Hematopoietic multipotent progenitor cell treated with erythropoietin and hydrocortisone succinate and interleukin-3 and kit ligand, for 17 days (in vitro differentiated cells): ENCODE measurements at places on chromosomes 12 and 14.

DNA sequence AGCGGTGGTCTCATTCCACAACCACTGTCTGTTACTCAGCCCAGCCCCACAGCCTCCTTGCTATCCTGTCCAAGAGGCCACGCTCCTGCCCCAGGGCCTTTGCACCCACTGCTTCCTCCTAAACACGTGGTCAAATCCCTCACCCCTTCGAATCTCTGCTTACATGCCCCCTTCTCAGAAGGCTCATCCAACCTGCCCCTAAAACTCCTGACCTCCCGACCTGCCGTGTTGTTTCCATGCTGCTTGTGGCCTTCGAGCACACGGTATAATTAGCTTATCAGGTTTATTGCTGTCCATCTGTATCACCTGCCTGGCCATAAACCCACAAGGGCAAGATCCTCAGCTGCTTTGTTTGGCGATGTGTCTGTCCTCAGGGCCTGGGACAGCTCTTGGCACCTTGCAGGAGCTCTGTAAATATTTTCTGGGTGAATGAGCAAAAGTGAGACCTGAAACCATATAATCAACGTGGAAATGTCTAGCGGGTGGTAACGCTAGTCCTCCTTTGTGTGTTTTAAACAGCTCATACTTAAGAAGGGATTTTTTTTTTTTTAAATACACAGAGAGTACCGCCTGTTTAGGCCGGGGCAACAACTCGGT lies 36.0 kb downstream of the SCARB1 start:
- DNase-seq, result no peak

- DNase-seq, result no peak
Measured at GRCh38 chr14:99758121-99758821, 34.9 kb upstream of the EML1 start.

- no peak for DNase-seq
Measured at GRCh38 chr12:73731658-73732057, 806.0 kb upstream of the ATXN7L3B start.

GRCh38 chr14:50666772-50667683 lies 1.1 kb downstream of the SAV1 start:
- peak; percentile 67 for DNase-seq

- no peak for DNase-seq
Measured at GRCh38 chr12:6946033-6946919, 2.5 kb downstream of the C12orf57 start.

- DNase-seq, result no peak
Measured at GRCh38 chr14:56648508-56649301, 69.1 kb downstream of the TMEM260 start.

DNA sequence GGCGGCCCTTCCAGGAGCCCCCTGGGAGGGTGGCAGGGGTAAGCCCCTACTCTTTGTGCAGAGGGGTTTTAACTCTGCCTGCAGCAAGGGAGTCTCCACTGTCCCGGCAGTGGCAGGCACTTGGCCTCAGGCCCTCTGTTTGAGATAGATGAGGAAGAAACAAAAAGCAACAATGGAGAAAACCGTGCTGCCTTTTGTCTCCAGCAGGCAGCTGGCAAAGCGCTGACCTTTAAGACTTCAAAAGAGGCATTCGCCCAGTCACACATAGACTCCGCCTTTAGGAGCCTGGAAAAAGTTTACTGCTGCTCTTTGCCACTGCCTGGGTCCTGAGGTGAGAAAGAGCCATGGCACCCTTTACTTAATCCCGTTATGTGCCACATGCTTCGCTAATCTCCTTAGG lies 158.2 kb upstream of the NTF3 start:
- no peak for DNase-seq

- DNase-seq, result no peak
Measured at GRCh38 chr12:52984136-52984535, 22.1 kb upstream of the EIF4B start.

DNA sequence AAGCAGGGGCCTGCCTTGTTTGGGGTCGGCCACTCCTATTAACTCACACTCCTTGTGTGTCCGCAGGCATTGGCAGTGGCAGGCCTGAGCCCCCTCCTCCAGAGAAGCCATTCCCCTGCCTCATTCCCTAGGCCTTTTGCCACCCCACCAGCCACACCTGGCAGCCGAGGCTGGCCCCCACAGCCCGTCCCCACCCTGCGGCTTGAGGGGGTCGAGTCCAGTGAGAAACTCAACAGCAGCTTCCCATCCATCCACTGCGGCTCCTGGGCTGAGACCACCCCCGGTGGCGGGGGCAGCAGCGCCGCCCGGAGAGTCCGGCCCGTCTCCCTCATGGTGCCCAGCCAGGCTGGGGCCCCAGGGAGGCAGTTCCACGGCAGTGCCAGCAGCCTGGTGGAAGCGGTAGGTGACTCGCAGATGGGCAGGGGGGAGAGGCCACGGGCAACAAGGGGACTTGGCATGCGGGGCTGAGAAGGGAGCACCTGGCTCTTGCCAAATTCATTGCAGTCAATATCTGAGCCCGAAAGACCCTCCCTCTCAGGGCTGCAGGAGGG lies 106.3 kb upstream of the FKBP4 start:
- DNase-seq, result no peak

DNA sequence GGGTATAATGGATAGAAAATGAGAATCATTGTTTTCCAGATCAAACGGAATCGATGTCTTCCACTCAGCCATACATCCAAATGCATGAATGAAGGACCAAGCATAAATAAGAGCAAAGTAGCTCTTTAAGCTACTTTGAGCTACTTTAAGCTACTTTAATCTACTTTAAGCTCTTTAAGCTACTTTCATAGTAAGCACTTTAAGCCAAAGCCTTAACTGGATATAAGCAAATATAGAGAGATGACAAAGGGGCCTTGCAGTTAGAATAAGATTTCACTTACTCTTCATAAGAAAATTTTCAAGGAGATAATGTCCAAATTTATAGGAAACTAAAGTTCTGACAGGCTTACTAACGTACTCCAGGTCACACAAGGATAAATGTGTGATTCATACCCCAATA lies 355.6 kb upstream of the KITLG start:
- DNase-seq, result no peak

DNA sequence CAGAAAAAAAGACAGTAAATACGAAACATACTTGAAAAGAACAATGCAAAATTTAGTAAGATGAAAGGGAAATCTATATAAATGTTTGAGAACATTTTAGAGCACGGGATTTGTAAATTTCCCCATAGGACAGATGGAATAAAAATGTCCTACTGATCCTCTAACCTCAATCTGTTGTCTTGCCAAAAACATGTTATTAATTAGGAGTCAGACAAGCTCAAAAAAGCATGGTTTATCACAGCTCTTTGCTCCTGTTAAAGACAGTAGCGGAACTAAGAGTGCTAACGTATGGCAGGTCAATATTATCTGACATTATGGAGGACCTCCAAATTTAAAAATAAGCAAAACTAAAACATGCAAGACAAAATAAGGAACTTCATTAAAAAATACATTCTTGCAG lies 12.9 kb downstream of the GMFB start:
- DNase-seq, result no peak

- DNase-seq, result peak; percentile 12
Measured at GRCh38 chr12:22018860-22019259, 27.2 kb upstream of the CMAS start.

DNA sequence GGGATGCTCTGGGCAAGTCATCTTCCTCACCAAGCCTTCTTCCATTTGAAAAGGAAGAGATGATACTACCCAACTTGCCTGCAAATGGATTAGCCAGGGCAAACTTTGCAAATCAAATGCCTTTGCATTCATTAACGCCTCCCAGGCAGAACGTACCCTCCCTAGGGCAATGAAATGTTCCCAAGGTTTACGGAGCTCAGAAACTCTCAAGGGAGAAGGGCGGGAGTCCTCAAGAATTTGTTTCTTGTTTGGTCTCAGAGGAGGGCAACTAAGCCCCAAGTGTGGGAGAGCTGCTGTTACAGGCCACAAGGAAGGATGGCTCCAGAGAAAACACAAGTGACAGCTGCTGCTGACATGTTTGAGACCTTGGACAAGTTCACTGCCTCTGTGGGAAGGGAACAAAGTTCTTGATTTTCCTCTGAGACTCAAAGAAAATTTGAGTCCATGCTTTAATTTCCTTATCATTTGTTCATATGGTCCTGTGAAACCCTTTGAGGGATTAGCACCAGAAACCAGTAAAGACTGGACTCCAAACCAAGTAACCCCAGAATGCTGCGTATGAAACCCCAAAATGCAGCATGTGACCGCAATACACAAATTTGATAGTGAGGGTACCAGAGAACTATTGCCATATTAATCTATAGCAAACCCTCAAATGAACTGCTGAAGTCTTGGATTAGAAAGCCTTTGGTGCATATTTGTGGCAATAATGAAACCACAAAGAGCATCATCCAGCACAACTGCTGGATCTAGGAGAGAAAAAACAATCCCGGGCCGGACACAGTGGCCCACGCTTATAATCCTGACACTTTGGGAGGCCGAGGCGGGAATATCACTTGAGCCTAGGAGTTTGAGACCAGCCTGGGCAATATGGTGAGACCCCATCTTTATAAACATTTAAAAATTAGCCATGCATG lies 22.9 kb downstream of the SPTB start:
- DNase-seq, result no peak

- no peak for DNase-seq
Measured at GRCh38 chr14:50121486-50121885, 5.1 kb upstream of the VCPKMT start.

GRCh38 chr12:66667906-66668305 lies 11.0 kb downstream of the GRIP1 start:
- DNase-seq, result no peak

GRCh38 chr12:23277831-23278230 lies 652.9 kb downstream of the ETNK1 start:
- DNase-seq, result no peak

DNA sequence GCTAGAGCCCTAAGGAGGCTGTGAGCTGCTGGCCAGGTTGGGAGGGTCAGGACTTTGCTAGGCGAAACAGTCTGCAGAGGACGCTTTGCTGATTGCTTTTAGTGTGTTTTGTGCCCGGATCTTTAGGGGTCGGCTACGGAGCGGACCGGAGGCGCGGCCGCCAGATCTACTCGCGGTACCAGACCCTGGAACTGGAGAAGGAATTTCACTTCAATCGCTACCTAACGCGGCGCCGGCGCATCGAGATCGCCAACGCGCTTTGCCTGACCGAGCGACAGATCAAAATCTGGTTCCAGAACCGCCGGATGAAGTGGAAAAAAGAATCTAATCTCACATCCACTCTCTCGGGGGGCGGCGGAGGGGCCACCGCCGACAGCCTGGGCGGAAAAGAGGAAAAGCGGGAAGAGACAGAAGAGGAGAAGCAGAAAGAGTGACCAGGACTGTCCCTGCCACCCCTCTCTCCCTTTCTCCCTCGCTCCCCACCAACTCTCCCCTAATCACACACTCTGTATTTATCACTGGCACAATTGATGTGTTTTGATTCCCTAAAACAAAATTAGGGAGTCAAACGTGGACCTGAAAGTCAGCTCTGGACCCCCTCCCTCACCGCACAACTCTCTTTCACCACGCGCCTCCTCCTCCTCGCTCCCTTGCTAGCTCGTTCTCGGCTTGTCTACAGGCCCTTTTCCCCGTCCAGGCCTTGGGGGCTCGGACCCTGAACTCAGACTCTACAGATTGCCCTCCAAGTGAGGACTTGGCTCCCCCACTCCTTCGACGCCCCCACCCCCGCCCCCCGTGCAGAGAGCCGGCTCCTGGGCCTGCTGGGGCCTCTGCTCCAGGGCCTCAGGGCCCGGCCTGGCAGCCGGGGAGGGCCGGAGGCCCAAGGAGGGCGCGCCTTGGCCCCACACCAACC lies 1.5 kb downstream of the HOXC6 start:
- DNase-seq, result no peak

GRCh38 chr14:44613061-44613712 lies 106.1 kb upstream of the FSCB start:
- no peak for DNase-seq

DNA sequence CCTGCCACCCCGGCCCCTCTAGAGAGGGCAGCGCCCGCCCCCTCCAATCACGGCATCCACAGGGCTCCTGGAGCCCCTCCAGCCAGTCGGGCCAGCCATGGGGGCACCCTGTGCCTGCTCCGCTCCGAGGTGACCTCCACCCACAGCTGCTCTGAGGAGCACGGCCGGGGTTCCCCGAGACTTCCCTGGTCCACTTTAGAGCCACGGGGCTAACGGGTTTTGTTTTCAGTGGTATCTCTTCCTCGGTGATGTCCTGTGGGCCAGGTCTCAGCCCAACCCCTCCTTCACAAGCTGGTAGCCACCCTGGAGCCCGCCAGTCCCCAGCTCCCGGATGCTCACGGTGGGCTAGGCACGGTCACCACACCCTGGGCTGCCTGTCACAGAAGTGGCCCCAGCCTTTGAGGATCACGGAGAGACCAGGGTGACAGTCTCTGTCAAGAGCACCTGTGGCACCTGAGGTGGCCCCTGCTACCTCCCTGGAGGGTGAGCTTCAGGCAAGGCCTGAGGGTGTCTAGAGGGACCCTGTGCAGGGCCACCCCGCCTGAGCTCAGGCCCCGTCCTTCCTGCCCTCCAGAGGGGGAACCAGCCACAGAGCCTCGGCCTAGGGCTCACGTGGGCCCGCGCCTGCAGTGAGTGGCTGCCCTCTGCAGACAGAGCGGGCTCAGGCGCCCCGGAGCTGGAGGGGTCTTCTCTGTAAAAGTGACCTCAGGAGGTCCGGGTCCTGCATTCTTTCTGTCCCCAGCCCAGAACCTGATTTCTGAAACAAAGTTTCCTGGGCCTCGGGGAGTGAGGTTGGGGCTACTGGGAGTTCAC lies 146.0 kb upstream of the C14orf180 start:
- no peak for DNase-seq
